ENCODE measurements at places on chromosomes 1 and 21.

- DNase-seq = no peak
Measured at GRCh38 chr1:159737238-159737916, 23.0 kb upstream of the CRP start.

- no peak for DNase-seq
Measured at GRCh38 chr21:33133892-33134291, 64.0 kb downstream of the OLIG1 start.

GRCh38 chr1:43171312-43171875, 696 bp downstream of the EBNA1BP2 start:
- no peak for DNase-seq

DNA sequence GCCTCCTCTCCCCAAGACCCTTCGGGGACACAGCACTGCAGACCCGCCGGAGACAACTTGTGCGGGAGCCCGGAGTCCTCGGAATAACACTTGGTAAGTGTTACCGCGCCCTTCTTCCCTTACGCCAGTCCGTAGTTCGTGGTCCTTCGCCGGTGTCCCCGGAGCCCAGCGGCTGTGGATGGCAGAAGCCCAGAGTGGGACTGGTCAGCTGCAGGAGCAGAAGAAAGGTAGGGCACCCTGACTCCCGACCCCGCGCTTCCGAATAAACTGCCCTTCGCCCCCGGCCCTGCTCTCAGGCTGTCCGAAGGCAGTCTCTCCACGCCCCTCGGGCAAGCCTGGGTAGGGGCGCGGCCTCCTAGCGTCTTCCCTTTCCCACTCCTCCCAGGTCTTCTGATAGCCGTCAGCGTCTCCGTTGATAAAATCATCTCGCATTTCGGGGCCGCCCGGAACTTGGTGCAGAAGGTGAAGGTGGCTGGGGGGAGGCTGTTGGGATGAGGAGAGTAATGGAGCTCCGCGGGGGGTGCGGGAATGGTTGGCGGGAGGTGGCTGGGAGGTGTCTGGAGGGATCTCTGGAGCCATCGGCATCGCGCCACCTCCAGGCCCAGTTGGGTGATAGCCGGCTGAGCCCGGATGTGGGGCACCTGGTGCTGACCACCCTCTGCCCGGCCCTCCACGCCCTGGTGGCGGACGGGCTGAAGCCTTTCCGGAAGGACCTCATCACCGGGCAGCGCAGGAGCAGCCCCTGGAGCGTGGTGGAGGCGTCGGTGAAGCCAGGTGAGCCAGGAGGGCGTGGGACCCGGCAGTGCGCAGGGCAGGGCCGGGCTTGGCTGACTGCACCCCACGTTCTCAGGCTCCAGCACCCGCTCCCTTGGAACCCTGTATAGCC, 4.3 kb downstream of the RUSC1 start:
- no peak for DNase-seq

DNA sequence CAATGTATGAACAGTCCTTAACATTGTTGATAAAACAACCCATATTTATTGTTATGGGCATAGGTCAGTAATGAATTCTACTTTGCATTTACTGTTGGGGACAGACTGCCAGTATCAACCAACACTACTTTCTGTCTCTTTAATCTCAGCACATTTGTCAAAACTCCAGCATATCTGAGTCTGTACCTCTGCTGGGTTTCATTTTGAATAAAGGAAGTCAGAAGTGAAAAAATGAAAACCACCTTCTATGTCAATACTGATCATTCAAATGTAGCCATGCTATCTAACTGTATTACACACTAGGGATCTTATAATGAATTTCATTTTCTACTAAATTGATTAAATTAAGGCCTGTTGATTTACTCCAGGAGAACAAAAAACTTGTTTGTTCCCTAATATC, 24.2 kb upstream of the CXADR start:
- DNase-seq = no peak

DNA sequence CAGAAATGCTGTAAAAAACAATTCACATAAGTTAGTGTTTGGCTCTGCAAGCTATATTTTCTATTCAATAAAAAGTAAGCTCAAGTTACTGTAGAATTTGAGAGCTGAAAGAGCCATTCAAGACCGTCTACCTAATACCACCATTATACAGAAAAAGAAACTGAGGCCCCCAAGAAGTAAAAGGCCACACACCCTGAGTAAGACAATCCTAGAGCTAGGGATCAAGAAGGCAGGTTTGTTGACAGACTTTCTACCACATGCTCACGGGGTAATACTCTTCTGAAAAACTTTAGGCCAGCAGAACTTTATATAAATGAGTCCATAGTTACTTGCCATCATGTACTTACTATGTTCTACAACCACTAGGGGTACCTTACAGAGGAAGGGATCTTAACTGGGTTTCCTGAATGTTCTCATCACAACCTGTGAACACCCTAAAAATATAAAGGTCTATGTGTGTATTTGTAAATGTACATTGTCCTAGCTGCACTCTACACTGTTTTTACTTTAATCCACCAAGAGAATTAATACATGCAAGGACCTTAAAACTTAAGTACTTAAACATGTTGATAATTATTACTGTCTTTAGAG, 2.7 kb downstream of the PSMG1 start:
- no peak for DNase-seq

GRCh38 chr1:94122201-94122970, 1.4 kb upstream of the ABCA4 start:
- DNase-seq = no peak

DNA sequence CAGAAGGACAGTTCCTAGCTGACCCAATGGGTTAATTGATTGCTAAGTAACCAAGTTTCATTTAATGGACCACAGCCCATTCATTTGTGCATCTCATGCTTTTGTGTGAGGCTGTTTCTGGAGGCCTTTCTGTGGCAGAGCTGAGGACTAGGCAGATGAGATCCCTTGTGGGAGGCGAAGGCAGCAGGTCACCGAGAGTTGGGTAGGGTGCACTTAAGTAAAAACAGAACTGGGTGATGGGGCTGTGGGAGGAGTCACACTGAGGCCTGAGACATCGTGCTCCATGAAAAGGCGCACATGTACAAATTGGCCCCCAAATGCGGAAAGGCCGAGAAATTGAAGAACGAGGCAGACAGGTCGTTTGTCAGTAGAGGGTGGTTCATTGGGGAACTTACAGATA, 60.9 kb downstream of the S100B start:
- no peak for DNase-seq

GRCh38 chr1:161739865-161740566, 9.6 kb upstream of the DUSP12 start:
- no peak for DNase-seq

DNA sequence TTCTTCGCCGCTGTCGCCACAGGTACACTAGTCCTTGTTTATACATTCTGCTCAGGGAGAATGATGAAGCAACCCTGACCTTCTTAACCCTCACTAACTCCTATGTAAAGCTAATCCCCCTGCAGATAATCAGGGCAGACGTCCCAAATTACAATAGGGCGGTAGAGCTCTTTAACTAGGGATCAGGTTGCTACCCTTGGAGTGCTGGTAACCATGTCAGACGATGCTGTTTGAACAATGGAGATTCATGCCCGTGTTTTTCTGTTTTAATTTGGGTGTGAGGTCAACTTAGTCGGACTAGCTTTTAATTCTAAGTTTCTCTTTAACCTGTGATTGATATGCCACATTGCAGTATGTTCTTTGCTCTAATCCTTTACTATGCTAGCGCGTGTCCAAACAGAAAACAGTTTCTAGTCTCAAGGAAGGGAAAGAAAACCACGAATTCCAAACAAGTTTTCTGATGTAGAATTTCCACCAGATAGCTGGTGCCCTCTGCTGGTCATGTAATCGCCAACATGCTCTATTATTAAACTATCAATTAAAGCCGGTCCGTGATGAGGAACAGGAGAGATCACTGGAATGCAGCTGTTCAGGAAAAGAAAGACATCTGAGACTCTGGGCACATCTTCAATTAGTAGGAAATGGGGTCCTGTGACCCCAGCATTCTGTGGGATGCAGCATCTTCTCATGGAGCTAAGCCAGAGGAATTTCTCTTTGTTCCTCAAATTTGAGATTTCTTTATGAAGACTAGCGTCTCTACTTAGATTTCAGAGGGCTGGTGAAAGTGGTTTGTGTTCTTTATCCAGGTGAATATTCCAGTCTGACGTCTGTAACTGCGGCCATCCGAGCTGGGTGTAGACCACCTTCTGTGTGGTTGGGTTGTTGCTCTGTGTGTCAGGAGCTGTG, 18.3 kb upstream of the VAMP3 start:
- no peak for DNase-seq

GRCh38 chr1:2587860-2588571, 1.4 kb downstream of the PRXL2B start:
- no peak for DNase-seq

DNA sequence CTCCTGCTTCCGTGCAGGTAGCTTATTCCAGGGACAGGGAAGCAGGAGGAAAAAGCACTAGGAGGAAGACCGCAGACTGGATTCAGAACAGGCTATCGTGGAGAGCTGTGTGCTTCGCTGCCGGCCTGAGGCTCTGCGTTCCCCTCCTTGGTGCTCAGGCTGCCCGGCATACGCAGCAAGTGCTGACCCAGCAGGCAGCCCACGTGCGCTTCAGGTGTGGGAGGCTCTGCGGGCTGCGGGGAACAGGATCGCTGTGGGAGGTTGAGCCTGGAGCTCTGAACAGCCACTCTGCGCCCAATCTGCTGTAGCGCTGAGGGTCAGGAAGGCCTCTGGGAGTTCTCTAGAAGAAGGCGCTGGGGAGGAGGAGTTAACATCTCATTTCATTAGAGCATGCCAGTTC, 27.9 kb downstream of the DOP1B start:
- no peak for DNase-seq

GRCh38 chr1:225875044-225875815, 7.0 kb downstream of the TMEM63A start:
- DNase-seq = no peak

DNA sequence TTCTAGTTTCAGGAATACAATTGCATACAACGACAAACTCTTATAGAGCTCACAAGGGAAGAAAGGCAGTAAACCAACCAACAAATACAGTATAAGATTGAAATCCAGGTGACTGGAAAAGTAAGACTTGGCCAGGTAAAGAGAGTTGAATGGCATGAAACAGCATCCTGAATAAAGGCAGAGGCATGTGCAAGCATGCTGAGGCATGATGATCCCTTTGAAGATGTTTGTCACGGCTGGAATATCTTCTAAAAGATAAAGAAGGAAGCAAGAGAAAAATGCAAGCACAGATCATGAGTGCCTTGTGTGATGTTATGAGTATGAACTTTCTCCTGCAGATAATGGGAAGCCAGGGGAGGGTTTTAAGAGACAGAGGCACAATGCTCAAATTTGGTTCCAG, 83.3 kb upstream of the SPATA6 start:
- no peak for DNase-seq

GRCh38 chr1:18412882-18413353, 67.8 kb upstream of the KLHDC7A start:
- DNase-seq = no peak

DNA sequence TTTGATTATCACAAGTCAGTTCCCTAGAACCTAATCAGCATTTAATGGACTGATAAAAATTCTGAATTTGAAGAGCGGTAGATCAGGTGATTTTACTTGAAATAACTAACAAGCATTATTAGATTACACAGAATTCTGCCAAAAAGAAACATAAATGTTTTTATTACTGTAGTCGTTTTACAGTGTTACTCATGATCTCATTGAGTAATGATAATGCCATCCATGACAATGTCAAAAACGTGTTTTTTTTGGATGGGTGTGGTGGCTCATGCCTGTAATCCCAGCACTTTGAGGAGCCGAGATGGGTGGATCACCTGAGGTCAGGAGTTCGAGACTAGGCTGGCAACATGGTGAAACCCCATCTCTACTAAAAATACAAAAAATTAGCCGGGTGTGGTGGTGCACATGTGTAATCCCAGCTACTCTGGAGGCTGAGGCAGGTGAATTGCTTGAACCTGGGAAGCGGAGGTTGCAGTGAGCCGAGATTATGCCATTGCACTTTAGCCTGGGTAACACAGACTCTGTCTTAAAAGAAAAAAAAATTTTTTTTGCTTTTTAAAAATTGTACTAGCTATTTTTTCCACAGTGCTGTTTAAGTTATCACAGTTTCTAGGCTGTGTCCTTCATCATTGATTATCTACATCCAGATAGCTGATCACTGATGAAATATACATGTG, 56.6 kb downstream of the LAMC1 start:
- DNase-seq = no peak

DNA sequence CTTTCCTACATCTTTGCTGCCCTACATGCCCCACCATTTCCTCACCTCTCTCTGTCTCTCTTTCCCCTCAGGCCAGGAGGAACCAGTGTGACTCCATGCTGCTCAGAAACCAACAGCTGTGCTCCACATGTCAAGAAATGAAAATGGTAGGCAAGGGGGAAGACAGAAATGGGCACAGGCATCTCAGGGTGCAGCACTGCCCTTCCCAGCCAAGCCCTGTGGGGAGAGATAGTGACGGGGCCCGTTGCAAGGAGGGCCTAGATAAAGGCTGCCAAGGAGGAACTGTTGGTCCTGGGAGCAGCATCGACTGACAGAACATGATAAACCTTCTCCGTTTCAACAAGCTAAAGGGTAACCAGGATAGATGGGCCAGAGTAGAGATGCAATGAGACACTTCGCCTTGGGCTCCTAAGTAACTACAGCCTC, 12.5 kb upstream of the PIGC start:
- no peak for DNase-seq

DNA sequence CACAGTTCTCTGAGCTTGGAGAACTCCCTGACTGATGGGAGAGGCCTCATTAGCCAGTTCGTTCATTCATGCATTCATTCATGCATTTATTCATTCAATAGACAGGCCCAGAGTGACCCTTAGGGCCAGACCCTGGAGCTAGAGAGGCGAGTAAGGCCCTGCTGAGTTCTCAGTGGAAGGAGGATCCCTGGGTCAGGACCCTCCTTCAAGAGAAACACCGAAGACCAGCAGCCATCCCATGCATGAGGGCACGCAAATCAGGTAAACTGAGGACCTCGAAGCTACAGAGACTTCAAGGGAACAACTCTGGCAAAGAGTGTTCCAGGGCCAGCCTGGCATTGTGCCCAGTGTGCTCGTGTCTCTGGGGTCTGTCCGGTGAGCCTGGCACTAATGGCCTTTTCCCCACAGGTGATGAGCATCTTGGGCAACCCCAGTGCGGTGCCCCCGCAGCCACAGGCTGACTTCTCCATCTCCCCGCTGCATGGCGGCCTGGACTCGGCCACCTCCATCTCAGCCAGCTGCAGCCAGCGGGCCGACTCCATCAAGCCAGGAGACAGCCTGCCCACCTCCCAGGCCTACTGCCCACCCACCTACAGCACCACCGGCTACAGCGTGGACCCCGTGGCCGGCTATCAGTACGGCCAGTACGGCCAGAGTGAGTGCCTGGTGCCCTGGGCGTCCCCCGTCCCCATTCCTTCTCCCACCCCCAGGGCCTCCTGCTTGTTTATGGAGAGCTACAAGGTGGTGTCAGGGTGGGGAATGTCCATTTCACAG, 104.8 kb downstream of the PAX7 start:
- DNase-seq = no peak

GRCh38 chr1:200965111-200965805, 58.3 kb downstream of the KIF21B start:
- no peak for DNase-seq

- no peak for DNase-seq
Measured at GRCh38 chr1:198417039-198417438, 123.4 kb downstream of the ATP6V1G3 start.

DNA sequence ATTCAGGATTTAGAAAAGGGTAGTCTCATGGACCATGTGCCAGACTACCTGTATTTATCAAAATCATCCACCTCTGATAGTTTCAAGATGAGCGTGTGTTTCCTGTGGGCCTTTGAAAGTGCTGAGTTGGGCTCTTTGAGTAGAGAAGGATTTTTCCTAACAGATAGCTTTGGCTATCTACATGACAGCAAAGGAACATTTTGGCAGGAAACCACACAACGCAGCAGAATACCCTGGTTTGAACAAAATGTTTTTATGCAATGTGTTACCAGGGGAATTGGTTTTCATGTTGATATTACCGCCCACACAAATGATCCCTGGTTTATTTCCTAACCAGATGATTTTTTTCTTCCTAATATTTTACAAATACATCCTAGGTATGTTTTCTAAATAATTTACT, 431.4 kb downstream of the NEGR1 start:
- no peak for DNase-seq
